ENCODE measurements at places on chromosomes 12 and 14.

GRCh38 chr14:59857328-59857727 is 13.2 kb downstream of the RTN1 start:
- DNase-seq, result no peak

- no peak for DNase-seq
Observed at GRCh38 chr12:90069711-90070110, 361.1 kb upstream of the ATP2B1 start.

DNA sequence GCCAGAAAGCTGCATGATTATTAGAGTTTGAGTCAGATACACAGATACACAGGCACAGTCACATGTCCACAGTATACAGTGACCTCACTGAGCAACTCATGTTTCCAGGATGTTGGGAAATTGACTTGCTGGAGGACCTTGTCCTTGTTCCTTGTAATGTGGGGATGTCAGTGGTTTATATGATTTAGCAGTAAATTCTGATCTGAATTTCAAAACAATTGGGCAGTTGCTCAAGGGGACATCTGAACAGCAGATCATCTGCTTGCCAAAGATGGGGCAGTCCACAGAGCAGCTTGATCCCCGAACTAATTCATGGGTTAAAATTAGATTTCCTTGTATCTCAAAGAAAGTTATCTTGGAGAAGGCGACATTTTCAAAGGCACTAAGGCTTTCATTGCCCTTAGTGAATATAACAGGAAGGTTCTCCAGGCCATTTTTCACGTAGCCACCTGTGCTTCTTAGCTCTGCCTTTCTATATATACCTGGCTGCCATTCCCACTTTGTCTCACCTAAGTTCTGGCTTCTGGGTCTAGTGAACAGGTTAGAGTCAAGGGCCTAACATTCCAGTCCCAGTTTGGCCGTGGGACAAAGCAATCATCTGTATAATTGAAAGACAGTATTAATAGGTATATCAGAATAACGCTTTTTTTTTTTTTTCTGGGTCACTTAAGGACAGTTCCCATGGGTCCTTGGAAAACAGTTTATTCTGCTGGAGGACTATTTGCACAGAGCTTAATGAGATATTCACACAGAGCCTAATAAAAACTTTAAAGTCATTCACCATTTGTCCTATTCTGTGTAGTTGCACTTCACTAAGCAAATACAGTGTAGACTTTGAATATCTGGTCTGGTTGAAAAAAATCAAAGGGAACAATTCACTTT is 64.9 kb upstream of the STRN3 start:
- DNase-seq, result no peak

DNA sequence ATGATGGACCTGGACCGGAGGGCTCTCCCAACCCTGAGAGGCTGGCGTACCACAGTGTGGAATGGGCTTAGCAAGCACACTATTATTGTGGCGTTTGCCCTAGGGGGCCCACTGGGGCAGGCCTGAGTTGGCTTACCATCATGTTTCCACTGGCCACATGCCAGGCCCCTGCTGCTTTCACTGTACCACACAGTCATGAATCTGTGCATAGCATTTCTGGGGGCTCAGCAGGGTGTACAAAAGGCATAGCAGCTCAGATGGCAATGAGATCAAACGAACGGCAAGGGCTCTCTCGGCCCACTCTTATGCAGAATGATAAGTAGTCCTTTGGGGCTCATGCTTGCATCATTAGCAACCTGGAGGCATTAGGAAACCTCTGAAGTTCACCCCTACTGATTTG is 137.0 kb upstream of the HIF1A start:
- DNase-seq, result no peak

DNA sequence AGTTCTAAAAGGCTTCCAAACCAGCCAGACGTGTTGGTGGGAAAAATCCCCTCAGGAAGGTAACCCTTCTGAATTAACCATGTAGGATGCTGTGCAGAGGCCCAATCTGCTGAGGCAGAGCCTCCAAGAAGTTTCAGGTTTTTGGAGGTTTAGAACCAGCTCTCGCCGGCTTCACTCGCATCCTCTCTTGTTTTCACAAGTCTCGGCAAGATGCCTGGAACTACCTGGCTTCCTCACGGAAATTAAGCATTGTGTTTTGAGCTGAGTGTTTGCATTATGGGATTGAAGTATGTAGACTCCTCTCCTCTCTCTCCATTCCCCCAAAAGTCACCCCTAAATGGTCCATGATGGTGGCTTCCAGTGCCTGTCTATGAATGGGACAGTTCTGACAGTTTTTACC is 20.6 kb downstream of the LTBP2 start:
- no peak for DNase-seq

All from GM19239 (cell line).